ENCODE measurements at places on chromosomes 6 and 20.

DNA sequence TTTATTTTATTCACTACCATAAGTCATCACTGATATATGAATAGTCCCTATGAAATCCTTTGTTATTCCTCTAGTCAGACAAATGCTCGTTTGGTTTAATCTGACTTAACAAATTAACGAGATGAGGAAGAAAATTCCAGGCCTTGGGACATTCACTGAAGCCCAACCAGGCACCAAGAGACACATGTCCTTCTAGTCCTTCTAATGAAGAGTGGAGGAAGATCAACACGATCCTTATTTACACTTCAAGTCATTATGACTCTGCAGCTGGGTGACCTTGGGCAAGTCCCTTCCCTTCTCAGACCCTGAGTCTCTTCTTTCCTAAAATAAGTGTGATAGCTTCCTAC lies 117.5 kb downstream of the CEBPB start:
- DNase-seq, result no peak

- DNase-seq, result no peak
These were observed 31.6 kb downstream of the GJA10 start for GRCh38 chr6:89925826-89926225.

- no peak for DNase-seq
These were observed 82.7 kb upstream of the DUSP22 start for GRCh38 chr6:209432-210103.

GRCh38 chr20:5766085-5766764 lies 16.0 kb downstream of the SHLD1 start:
- DNase-seq, result no peak

DNA sequence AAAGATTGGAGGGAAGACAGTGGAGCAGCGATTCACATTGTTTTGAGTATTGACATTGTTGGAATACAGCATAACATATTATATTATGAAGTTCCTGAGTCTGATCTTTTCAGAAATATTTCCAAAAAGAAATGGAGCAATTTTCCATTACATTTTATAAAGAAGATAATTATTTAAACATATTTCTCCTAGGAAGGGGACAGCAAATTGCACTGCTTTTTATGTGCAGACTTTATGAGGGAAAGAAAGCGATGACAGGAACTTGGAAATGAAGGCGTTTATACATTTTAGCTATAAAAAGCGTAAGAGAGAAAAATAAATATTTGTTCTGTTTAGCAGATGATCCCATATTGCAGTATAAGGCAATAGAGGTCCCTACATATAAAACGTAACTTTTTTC lies 117.0 kb upstream of the EDN1 start:
- no peak for DNase-seq

Measured in BE2C (cell line).